Stimulated activated CD8-positive, alpha-beta memory T cell treated with anti-CD3 and anti-CD28 coated beads, Interleukin-15, amount 100 ng/mL, for 24 hours (primary cell): ENCODE measurements at places on chromosomes 5 and 9.

GRCh38 chr9:1535051-1535450 lies 480.1 kb upstream of the SMARCA2 start:
- DNase-seq: no peak

GRCh38 chr5:132233811-132234683 lies 6.4 kb upstream of the P4HA2 start:
- no peak for DNase-seq

DNA sequence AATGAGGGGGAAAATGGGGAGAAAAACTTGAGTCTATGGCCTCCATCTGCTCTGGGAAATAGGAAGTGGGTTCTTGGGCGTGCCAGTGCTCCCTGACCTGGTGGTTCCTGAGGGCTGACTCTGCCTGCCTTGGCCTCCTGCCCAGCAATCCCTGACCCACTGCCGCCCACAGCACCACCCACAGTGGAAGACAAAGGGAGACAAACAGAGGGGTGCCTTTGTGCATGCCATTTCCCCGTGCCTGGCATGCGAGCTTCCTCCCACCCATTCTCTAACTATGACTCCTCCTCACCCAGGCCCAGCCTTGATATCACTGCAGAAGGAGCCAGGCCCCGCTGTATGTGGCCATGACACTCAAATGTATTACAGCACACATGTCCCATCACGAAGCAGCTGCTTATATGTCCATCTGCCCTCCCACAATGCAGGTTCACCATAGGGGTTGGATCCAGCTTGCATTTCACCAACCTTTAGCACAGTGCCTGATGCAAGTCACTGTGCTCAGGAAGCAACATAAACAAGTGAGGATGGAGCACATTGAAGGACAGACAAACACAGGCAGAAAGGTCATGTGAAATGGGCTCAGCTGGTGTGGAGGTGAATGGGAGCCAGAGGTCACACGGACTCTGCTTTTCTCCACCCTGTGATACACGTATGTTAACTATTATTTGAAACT lies 84.4 kb downstream of the ADRB2 start:
- DNase-seq: no peak

- no peak for DNase-seq
Measured at GRCh38 chr5:82307451-82307850, 29.3 kb upstream of the RPS23 start.

DNA sequence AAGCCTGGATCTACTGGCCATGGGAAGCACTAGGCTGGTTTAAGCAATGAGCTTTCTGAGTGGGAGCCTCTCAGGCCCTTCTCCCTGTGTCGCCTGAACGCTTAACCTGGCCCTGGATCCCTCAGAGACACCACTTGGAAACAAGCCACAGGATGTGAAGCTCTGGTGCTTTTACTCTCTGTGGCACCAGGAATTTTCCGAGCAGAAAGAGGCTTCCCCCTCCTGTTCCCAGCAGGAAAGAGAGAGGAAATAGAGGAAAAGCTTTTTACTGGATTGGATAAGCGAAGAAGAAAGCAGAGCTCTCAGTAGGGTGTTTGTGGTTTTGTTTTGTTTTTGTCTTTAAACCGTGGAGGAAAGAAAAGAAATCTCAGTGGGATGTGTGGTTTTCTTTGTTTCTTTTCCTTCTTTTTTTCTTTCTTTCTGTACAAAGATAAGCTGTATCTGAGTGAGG lies 34.5 kb downstream of the COL15A1 start:
- DNase-seq: no peak

- DNase-seq: no peak
Measured at GRCh38 chr9:132955768-132956167, 11.4 kb upstream of the TSC1 start.

DNA sequence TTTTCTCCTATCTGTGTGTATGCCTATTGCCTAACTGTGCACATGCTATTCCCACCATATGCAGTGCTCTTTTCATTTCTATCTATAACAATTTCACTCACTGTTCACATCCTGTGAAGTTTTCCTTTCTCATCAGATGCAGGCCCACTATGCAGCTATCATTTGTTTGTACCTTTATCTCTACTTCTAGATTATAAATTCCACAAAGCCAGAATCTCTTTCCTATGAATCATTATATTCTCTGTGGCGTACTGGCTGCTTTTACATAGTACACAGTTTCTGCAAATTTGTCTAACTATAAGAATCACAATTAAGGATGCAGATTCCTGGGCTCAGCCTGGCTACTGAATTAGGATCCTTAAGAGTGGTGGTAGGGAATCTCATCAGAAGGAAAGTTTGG lies 600.8 kb upstream of the ARRDC3 start:
- no peak for DNase-seq

GRCh38 chr9:38172586-38172985 lies 103.6 kb upstream of the SHB start:
- DNase-seq: no peak

- DNase-seq: no peak
Measured at GRCh38 chr5:169599451-169599850, 15.9 kb downstream of the SPDL1 start.

- no peak for DNase-seq
Measured at GRCh38 chr5:123220621-123221146, 131.6 kb downstream of the PRDM6 start.

DNA sequence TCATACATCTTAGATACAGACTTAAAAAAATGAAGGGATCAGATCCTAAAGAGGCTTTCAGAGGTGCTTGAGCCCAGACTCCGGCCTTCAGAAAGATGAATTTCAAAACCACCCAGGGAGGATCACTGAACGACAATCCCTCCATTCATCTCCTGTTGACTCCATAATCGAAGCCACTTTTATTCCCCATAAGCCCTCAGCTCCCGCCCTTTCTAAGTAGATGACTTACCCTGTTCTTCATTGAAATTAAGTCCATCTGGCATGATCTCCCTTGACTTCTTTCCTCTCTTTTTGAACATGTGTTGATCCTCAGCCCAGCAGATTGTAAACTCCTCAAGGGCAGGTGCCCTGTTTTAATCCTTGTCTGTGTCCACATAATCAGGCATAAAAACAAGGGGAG lies 50.8 kb upstream of the ASTN2 start:
- DNase-seq: no peak

DNA sequence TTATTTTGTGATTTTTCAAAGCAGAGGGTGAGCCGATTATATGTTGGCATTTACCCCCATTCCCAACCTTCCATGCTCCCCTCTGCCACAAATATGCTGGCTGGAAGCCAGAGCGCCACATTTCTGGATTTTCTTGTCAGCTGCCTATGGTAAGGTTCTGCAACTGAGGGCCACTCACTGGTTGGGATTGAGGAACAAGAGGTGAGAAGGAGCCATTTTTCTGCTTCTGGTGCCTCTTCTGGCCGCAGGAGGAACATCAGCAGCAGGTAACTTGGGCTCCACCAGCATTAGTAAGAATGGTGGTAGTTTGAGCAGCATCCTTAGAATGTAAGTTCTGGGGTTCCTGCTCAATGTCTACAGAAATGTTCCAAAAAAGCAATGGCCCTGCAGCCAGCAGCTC lies 159.5 kb upstream of the MAST4 start:
- DNase-seq: no peak

- no peak for DNase-seq
Measured at GRCh38 chr9:257957-258356, 43.3 kb downstream of the DOCK8 start.

GRCh38 chr5:158951436-158952247 lies 148.1 kb downstream of the EBF1 start:
- DNase-seq: no peak

DNA sequence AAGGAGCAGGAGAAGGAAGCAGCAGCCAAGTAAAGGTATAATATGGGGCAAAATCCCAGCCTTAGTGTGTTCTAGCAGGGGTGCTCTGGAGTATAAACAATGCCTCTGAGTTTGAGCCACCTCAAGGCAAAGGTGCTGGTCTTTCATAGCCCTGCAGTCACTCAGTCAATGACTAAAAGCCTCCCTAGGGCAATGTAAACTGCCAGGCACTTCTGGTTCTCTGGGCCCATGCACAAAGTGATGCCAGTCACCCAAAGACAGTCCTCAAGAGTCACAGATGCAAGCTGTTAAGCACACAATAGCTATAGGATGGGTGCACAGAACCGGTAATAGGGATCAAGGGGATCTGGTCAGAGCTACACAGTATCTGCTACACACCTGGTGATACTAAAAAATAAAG lies 12.6 kb downstream of the ZBTB5 start:
- no peak for DNase-seq

- DNase-seq: no peak
Measured at GRCh38 chr9:24912767-24913166, 367.1 kb upstream of the IZUMO3 start.

GRCh38 chr9:91328186-91328585 lies 33.5 kb downstream of the AUH start:
- no peak for DNase-seq

GRCh38 chr5:115456056-115456455 lies 88.5 kb downstream of the FEM1C start:
- no peak for DNase-seq

DNA sequence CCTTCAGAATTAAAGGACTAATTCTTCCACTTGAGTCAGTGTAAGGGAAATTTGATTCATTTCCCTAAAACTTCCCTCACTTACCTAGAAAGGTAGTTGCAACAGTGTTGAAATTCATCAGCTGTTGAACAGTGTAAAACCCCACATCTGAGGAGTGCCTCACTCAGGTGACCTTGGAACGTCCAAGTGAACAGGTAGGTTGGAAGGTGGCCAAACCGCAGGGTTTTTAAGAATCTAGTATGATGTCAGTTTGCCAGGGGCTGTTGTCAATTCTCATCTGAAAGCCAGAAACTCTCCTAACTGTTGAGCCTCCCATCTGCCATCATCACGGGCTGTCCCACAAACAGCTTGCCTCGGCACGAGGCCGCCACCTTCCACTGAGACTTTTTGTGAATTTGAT lies 105.7 kb downstream of the TMEM174 start:
- no peak for DNase-seq

GRCh38 chr9:77030045-77030444 lies 10.6 kb downstream of the FOXB2 start:
- no peak for DNase-seq

DNA sequence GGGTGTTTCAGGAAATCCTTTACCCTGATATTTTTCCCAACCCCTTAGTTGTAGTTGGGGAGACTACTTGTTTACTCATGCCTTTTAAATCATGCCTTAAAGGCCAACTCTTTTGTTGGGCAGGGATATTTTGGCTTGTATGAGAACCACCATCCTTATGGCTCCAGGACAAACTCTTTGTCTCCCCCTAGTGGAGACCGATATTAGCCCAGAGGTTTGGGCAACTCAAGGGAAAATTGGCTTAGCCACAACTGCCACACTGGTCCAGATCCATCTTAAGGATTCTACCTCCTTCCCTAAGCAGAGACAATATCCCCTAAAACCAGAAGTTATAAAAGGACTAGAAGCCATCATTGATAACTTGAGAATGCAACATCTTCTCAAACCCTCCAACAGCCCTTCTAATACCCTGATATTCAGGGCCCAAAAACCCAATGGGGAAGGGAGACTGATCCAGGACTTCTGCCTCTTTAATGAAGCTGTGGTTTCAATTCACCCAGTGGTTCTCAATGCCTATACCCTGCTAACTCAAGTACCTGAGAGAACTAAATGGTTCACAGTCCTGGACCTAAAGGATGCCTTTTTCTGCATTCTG lies 100.9 kb upstream of the HCN1 start:
- no peak for DNase-seq

GRCh38 chr5:66538126-66538525 lies 58.1 kb upstream of the MAST4 start:
- DNase-seq: no peak

GRCh38 chr9:16278326-16278999 lies 592.0 kb downstream of the BNC2 start:
- DNase-seq: no peak

DNA sequence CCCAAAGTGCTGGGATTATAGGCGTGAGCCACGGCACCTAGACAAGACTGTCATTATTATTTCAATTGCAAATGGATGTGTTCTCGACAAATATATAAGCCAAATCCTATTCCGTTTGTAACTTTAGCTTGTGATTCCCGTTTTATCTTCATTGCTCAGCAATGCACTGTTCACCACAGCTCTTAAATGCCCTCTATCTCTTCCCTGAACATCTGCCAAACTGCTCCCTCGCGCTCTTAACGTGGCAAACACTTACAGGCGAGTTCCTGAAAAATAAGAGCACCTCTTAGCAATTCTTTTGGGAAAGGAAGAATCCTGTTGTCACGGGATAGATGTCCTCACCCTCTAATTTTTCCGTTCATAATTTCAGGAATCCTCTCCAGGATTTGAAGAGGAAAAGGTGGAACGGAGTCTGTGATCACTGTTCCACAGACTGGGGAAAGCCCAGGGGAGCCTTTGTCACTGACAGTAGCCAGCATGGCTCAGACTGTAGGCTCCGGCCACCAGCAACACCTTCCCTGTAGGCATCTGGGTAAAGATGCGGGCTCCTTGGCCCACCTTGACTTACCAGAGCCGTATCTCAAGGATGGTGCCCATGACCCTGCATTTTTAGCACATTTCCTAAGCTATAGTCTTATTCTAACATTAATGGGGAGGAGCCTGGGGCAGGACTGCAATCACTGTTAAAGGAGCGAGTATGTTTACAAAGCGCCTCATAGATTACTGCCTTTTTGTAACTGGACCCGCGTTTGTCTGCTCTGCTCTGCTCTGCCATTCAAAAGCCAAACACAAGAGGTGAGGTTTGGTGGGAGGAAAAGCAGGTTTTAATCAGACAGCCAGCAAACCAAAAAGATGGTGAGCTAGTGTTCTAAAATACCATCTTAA lies 20.2 kb upstream of the GNPDA1 start:
- DNase-seq: no peak

- no peak for DNase-seq
Measured at GRCh38 chr5:51279983-51280706, 103.1 kb upstream of the ISL1 start.

- DNase-seq: no peak
Measured at GRCh38 chr5:54460181-54460919, 4.9 kb downstream of the HSPB3 start.
